ENCODE measurements at places on chromosomes 16 and 17. TPM values are rescaled to one million over a fixed set of nuclear protein-coding genes. Genes with fewer than 3 reads are reported as not detected.

CACNG5 gene
- total RNA-seq = not detected

USP6 gene
- total RNA-seq = 0.08 TPM

FOXL1 gene
- total RNA-seq = not detected

RAI1 gene
- total RNA-seq = 24.4 TPM

ZNF597 gene
- 2.7 TPM for total RNA-seq

TRAF7 gene
- total RNA-seq = 56.8 TPM

CES4A gene
- total RNA-seq = 12.0 TPM

Measured in activated CD8-positive, alpha-beta T cell treated with anti-CD3 and anti-CD28 coated beads, Interleukin-2, amount 10 ng/mL, durations not matched to agents 7 days and 5 days (primary cell).